GM23248 (cell line): ENCODE measurements at places on chromosomes 1 and 21. TPM values are rescaled to one million over a fixed set of nuclear protein-coding genes. Genes with fewer than 3 reads are reported as not detected.

GRCh38 chr1:23249787-23250454 lies 32.6 kb upstream of the HTR1D start:
- no peak for DNase-seq

The EFCAB7 gene
- 1.4 and 37.5 TPM in 2 replicates for total RNA-seq

GRCh38 chr1:2991753-2992495 lies 29.3 kb upstream of the ACTRT2 start:
- no peak for DNase-seq

The ATP1A1 gene
- total RNA-seq: 50.2 and 66.4 TPM in 2 replicates

DNA sequence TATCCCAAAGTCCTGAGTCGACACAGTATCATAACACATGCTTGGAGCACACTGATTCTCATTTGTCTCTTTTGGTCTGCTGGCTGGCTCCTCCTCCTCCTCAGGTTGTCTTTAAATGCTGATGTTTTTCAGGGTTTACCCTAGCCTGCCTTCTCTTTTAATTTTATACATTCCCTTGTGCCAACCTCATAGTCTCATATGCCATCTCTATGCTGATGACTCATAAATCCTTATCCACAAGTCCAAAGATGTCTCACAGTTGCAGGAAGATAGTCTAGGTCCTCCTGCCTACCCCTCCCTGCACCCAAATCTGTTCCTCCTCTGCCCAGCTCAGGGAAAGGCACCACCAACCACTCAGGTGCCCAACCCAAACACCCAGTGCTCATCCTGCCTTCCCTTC lies 108.3 kb downstream of the SIPA1L2 start:
- peak; percentile 39 for DNase-seq

DNA sequence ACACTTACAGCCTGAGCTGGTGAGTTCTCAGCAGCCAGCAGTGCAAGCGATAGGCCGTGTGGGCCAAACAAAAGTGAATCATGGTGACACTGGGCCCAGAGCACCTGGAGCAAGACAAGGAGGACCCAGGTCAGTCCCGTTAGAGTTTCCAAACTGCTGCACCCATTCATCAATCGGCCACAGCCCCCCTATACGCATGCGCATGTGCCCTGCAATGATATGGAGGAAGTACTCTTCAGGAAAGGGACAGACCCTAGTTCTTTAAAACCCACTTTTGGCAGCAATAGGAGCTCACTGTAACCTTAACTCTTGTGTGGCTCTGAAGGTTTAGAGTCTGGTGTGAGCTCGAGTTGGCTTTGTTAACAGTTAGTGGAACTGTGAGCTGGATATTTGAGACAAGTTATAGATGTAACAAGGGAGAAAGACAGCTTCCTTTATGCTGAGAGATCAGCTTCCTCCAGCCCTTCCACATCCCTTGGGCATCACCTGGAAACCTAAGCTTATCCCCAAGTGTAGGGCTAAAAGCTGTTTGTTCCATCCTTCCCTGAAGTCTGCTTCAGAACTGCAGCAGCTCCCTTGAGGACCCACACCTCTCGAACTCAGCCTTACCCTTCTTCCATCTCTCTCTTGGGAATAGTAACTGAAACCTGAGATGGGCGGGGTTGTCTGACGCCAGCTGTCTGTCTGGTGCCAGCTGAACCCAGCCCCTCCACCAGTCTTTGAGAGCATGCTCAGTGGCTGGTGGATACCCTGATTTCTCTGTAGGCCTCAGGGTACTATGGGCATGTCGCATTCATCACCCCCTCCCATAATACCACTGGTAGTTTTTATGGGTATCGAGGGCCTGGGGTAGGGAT lies 17.7 kb downstream of the NMNAT1 start:
- DNase-seq: no peak

DNA sequence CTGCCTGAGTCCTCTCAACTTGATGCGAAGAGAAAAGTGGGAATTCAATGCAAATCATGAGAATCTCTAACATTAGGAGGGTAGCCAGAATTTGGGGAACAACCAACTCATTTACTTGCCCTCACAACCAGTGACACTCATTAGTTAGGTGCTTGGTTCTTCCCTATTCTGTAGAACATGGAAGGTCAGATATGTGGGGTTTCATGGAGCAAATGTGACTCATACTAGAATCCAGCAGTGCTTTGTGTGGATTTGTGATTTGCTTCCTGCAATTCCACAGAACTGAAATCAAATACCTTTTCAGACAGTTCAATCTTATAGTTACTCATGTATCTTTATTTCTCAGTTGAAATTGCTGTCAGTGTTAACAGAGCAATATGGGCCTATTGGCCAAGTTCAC lies 6.9 kb upstream of the ETV3 start:
- peak; percentile 31 for DNase-seq

- no peak for DNase-seq
These were observed 79.8 kb downstream of the WDR4 start for GRCh38 chr21:42799516-42799915.
